ENCODE measurements at places on chromosomes 13 and 19.

- no peak for DNase-seq
These were observed 1284.5 kb downstream of the SLITRK1 start for GRCh38 chr13:82597747-82598146.

- no peak for DNase-seq
These were observed 19.3 kb upstream of the TCF3 start for GRCh38 chr19:1671716-1672037.

GRCh38 chr13:20475927-20476691 is 49.5 kb downstream of the CRYL1 start:
- DNase-seq: no peak

- DNase-seq: peak; percentile 80
These were observed 2.8 kb upstream of the CIRBP start for GRCh38 chr19:1266129-1266915.

DNA sequence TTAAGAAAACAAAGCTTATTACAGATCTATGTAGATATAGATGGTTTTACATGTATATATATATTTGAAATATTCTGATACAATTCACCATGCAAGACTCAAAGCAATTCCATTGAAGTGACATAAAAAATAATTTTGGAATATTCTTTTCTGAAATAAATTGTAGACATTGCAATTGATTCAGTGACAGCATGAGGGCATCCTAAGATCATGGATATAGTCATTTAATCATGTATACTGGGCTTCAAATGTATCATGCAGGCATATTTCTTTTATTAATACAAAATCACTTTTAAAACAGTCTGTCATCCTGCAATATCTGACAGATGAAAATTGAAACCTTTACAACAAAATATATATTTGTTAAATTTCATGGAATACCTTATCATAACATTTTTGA is 286.7 kb upstream of the SLITRK6 start:
- no peak for DNase-seq

GRCh38 chr13:48654511-48654910 is 782 bp downstream of the CYSLTR2 start:
- DNase-seq: no peak

DNA sequence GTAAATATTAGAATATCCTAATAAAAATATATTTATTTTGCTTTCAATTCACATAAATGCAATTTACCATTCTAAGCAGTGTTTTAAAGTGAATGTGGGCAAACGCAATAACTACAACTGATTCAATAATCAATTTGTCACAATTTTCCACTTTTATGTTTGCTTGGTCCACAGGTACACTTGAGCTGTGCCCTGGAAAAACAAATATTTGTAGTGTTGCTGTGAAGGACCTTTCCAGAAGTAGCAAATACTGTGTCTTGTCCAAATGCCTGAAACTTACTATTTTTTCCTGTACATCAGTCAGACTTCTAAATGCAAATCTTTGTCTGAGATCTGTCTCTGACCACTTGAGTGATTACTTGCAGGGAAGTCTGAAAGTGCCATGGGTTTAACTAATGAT is 845.8 kb upstream of the SLITRK5 start:
- no peak for DNase-seq

DNA sequence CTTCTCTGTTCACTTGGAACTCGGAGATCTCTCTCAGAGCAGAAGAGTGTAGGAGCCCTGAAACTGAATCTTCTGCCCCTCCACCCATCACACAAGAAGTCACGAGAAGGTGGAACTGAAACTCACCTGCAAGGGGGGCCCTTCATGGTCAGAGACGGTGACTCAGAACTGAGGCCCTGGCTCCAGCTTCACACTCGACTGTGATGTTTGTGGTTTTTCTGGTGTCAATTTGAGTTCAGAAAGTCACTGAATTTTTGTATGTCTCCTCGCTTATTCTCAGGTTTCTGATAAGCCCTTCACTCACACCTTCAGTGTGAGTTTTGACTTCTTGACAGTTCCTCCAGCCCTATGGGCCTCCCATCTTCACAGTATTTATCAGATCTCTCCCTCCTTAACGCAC is 23.1 kb downstream of the SIGLEC5 start:
- DNase-seq: no peak

DNA sequence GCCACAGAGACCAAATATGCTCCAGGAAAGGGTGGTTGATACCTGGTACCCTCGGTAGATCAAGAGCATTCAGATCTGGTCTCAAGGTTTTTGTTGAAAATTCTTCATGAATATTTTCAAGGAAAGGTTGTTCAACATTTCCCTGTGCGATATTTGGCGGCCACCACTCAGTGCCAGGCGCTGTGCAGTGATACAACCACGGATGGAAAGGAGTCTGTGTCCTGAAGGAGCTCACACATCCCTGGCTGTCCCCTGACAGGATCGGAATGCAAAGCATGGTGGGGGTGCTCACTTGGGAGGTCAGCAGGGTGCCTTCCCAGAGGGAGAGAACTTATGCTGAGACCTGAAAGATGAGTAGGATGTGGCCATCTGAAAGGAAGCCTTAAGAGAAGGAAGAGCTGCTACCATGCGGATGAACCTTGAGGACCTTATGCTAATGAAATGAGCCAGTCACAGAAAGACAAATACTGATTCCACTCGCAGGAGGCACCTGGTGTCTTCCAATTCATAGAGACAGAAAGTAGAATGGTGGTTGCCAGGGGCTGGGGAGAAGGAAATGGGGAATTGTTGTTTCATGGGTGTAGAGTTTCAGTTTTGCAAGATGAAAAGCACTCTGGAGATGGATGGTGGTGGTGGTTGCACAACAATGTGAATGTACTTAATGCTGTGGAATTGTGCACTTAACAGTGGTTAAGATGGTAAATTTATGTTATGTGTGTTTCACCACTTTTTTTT is 41.6 kb downstream of the HSPH1 start:
- DNase-seq: no peak

- peak; percentile 44 for DNase-seq
These were observed 3.0 kb upstream of the APC2 start for GRCh38 chr19:1446713-1447481.

DNA sequence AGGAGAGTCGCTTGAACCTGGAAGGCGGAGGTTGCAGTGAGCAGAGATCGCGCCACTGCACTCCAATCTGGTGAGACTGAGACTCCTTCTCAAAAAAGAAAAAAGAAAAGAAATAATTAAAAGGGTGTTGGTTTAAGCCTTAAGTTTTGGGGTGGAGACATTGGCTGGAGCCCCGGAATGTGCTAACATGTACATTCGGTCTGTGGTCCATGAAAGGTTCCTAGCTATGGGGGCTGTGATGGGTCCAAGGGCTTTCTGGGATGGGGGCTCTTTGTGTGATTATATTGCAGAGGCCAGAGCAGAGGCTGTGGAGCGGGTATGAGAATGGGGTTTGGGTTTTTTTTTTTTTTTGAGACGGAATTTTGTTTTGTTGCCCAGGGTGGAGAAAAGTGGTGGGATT is 14.4 kb downstream of the NFKBID start:
- DNase-seq: no peak

DNA sequence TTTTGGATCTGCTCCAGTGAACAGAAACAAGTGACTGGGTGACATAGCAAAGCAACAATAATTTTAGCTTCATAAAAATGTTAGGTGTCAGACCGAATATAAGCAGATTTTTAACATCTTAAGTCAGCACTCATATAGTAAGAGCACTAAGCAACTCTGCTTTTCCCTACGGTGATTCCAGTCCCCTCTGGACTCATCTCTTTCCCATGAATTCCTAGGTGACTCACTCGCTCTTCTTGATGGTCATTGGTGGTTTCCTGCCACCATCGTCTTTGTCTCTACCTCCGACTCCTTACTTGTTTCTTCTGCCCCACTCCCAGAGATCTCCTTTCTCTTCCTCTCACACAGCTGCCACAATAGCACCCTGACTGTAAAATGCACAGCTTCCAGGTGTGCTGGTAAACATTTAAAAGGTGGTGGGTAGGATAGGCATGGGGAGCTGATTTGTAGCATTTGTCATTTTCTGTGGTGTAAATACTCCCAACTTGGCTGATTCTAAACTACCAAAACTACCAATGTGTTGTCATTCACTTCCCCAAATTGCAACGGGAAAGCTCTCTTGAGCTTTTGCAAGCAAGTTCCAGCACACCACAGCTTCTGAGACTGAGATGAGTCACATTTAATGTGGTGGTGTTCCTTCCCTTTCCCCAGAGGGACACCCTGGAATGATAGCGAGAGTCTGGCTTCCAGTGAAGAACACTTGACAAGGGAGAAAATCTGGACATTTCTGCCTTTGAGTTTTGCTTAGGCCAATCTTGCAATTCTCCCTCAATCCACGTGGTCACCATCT is 42.8 kb upstream of the CLDN10 start:
- DNase-seq: no peak

DNA sequence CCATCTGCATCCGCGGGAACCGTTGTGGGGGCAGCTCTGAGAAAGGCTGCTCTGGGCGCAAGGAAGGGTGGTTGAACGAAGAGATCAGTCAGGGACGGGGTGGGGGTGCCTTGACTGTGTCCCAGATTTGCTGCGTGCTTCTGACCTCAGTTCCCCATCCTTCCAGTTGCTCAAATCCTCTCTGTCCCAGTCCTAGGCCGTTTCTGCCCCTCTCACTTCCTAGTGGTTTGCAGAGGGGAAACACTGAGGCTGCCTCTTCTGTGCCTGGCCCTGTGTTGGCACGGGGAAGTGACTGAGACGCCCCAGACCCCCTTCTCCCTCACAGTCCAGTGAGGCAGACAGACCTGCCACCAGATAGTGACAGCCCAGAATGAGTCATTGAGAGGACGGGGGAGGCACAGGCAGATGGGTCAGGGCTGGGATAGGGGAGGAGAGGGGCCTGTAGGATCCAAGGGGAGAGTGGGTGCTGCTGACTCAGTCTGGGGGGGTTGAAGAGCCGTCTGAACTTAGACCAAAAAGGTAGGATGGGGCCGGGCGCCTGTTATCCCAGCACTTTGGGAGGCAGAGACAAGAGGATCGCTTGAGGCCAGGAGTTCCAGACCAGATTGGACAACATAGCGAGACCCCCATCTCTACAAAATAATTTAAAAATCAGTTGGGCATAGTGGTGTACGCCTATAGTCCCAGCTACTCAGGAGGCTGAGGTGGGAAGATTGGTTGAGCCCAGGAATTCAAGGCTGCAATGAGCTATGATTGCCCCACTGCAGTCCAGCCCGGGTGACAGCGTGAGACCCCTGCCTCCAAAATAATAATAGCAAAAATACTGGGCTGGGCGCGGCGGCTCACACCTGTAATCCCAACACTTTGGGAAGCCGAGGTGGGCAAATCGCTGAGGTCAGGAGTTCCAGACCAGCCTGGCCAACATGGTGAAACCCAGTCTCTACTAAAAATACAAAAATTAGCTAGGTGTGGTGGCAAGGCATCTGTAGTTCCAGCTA is 26.5 kb downstream of the NUMBL start:
- no peak for DNase-seq

DNA sequence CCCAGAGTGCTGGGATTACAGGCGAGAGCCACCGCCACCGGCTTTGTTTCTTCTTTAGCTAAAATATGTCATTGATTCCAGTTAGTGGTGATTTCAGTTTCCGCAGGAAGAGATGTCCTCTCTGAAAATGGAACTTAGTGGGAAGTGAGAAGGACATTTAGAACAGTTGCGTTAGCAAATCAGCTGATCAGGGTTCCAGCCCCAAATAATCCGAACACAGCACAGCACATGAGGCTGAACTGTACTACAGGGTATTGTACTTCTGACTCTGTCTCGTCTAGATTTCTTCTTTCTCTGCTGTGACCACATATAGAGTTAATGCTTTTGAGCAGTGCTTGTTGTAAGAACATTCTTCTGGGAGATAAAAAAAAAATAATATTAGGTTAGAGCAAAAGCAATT is 314.4 kb downstream of the MYO16 start:
- DNase-seq: no peak

DNA sequence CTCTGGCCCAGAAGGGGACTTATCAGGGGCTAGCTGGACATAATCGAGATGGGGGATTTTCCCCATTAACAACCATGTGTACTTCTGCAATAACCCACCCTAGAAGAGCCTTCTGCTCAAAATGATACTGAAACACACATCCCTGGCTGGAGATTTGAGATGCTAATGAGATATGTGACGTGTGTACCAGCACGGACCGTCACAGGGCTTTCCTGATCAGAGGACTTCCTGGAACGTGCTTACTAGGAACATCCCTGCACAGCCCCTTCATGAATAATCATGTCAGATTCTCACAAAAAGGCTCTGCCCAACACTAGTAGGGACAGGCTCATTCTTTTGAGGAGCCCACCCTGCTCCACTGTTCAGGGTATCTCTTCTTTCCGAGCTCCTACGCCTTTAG is 6.5 kb upstream of the ERVV-1 start:
- no peak for DNase-seq

GRCh38 chr13:64633948-64634347 is 2596.2 kb downstream of the PCDH9 start:
- no peak for DNase-seq

- no peak for DNase-seq
These were observed 307.6 kb downstream of the ZNF536 start for GRCh38 chr19:30679789-30680188.
